ENCODE measurements at places on chromosomes 4 and X. TPM values are rescaled to one million over a fixed set of nuclear protein-coding genes. Genes with fewer than 3 reads are reported as not detected.

GRCh38 chr4:127410201-127410600, 222.6 kb upstream of the INTU start:
- DNase-seq, result no peak

USP17L28 gene
- not detected for total RNA-seq

MAGEB1 gene
- total RNA-seq, result not detected

DNA sequence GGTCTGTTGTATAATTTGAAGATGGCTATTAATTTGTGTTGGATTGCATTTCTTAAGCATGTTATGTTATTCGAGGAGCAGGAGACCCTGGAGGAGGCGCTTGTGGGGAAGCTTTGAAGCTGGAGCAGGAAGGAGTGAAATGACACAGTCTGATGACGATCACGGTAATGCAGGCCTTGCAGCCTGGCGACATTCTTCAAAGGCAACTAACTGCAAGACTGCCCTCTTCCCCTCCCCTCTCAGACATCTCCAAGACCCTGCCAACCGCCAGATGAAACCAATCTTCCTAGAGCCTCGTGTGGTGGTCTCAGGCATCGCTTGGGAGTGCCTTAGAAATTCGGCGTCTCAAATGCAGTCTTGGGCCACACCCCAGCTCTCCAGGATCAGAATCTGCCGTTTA, 16.1 kb downstream of the CLCN4 start:
- no peak for DNase-seq

DNA sequence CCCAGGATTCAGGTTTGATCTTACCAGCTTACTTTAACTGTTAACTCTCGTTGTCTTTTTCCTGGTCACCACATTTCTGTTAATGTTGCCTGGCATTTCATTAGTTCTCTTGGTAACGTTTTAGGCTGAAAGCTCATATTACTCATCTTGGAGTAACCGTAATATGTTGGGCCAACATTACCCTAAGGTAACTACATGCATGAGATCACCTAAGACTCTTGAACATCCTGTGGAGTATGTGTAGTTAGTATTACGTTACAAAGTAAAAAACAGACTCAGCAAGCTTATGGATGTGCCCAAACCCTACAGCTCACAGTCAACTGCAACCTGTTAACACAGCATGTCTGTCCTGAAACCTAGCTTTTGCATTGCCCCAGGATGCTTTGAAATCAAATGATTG, 203.3 kb upstream of the HS3ST1 start:
- DNase-seq, result no peak

NR3C2 gene
- 13.0 TPM for total RNA-seq
